ENCODE measurements at places on chromosomes 4 and X.

DNA sequence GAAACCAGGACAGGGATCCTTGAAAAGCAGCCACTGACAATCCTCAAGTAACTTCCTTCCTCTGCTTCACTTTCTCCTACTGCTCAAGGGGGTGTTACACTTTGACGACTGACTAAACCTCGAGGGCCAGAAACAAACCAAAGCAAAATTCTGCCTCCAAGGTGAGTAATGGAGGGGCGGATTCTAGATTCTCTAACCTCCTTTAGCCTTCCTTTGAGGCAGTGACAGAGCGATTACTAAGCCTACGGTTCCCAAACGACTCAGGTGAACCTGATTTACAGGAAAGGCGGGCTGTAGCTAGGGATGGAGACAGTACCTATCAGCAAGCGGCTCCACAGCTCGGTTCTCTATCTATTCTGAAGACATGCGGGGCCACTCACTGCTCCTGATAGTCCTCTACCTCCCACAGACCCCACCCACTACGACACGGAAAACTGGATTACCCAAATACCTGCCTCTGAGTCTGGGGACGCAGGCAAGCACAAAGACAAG lies 487 bp downstream of the TBCK start:
- DNase-seq, result peak; percentile 27

DNA sequence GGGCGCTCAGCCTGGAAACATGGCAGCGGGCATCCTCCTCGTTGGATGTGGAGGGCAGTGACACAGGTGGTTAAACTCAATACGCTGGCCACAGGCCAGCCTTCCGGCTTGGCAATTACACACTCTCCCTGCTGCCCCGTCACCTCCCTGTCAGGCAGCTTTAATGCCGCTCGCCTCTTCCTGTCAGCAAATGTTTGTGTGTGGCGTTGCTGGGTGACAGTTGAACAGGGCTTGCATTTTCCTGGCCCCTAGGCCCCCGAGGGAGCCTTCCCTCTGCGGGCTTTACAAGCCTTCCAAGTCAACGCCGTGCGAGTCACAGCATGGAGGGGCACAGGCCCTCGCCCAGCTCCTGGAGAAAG lies 620.0 kb downstream of the BCOR start:
- DNase-seq, result peak; percentile 25

DNA sequence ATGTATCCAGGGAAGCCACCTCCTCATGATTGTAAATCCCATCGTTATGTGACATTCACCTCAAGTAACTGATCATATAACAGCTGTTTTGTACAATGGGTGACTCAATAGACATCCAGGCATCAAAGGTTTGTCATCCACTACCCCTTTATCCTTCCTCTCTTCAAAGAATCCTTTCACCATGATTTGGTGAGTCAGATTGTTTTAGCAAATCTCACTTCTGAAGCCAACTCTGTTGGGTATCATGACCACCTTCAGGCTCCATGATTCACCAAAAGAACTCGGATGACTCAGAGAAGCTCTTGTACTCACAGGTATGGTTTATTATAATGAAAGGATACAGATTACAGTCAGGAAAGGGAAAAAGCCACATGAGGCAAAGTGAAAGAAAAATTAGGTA lies 132.1 kb downstream of the PWWP3B start:
- no peak for DNase-seq

DNA sequence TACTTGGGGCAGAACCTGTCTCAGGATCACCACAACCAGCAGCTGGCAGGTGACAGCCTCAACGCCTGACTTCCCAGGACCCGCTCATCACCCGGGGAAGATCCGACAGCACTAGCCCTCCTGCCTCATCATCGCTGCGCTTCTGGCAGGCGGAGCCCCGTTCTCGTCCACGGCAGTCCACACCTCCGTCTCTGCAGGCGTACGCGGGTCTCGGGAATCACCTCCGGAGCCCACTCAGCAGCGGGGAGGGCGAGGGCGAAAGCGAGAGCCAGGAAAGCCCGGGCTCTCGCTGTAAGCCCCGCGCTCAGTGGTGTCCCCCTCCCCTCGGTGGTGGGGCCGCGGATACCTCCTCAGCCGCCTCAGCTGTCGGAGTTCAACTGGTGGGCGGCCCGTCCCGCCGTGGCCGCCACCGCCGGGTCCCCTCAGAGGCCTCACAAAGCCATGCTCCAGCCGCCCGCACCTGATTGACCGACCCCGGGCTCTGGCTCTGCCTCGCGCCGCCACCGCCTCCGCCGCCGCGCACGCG lies 518 bp upstream of the CNKSR2 start:
- DNase-seq, result no peak

DNA sequence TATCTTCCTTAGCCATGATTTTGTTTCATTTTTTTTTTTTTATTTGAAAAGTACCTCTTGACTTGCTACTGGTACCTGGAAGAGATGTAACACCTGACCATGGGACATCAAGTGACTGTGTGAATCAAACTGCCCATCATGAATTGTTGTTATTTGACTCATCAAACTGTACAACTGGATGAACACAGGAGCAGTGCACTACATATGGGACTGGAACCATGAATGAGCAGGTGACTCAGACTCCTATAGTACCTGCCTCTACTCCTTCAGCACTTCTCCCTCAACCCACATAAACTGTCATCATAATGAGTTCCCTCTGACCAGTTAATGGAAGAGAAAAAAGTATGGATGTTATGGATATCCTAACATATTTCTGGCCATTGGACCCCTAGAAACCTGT lies 15.9 kb upstream of the UBE2D3 start:
- DNase-seq, result no peak

- peak; percentile 2 for DNase-seq
These were observed 43.3 kb upstream of the CTAG2 start for GRCh38 chrX:154696676-154697045.

GRCh38 chr4:52588771-52589591 lies 70.1 kb downstream of the USP46 start:
- DNase-seq, result peak; percentile 84

- DNase-seq, result peak; percentile 62
These were observed 25.0 kb upstream of the SHROOM4 start for GRCh38 chrX:50838820-50839600.

GRCh38 chr4:29390921-29391320 lies 1329.2 kb upstream of the PCDH7 start:
- DNase-seq, result no peak

GRCh38 chrX:100363896-100364295 lies 46.2 kb downstream of the PCDH19 start:
- DNase-seq, result no peak

DNA sequence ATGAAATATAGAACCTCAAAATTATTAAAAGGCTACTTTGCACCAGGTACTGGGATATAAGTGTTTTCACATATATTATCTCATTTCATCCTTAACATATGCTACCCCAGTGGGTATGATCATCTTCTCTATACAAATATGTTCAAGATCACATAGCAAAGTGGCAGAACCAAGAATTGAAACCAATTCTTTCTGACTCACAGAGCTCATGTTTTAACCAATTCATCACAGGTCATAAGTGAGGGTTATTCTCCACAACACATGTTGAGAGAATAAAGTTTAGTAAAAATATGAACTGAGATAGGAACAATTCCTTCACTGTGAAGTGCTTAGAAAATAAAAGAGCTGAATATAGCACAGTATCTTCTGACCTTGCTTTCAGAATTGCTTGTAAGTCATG lies 442.9 kb upstream of the RASGEF1B start:
- DNase-seq, result no peak

DNA sequence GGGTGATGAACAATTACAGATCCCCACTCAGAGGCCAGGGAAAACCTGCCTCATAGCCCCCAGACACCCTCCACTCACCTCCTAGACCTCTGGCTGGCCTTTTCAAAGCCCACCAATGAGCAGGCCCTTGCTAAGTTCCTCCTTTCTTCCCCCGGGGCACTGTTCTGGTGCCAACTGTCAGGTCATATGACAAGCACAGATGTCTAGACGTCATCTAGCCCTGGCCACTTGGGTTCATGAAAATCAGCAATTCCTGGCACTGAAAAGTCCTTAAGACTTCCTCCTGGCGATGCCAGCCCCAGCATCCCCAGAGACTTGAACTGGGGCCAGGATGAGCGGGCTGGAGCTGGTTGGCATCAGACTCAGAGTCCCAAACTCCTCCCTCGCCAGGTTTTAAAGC lies 115.6 kb upstream of the NALF2 start:
- DNase-seq, result no peak

GRCh38 chr4:37905533-37906169 lies 14.8 kb downstream of the TBC1D1 start:
- DNase-seq, result no peak

GRCh38 chr4:169009286-169010124 lies 550 bp downstream of the CBR4 start:
- DNase-seq, result peak; percentile 65

Data from fibroblast of skin of scalp (primary cell).